ENCODE measurements at places on chromosomes 11 and 22.

DNA sequence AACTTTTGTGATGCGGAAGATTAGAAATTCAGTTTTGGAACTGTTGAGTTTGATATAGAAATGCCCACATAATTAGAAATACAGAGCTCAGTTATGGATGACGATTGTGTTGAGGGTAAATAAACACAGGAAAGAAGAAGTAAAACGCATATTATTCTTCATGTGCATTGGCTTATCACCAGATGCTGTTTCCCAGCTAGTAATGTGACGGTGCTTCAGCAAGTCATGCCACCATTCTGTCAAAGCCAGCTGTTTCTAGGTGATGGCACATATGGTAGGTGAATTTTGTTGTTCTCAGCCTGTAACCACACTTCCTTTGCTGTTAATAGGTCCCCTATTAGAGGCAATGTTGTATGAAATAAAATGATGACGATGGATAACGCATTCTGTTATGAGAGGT lies 68.9 kb downstream of the C11orf65 start:
- DNase-seq = no peak

DNA sequence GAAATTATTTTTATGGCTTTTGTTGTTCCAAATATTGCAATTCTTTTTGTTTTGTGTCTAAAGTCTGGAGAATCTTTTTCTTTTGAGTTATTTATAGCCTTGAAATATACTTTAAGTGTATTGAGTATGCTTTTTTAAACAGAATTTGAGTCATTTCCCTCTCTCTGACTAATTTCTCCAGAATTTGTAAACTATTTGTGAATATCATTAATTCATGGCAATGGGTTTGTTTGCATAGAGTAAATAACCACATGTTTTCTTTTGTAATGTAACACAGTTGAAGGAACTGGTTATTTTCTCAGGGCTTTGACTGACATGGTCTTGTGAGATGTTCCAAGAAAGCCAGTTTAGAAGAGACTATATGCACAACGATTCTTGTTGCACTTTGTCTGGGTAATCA lies 30.9 kb upstream of the MPEG1 start:
- DNase-seq = no peak

DNA sequence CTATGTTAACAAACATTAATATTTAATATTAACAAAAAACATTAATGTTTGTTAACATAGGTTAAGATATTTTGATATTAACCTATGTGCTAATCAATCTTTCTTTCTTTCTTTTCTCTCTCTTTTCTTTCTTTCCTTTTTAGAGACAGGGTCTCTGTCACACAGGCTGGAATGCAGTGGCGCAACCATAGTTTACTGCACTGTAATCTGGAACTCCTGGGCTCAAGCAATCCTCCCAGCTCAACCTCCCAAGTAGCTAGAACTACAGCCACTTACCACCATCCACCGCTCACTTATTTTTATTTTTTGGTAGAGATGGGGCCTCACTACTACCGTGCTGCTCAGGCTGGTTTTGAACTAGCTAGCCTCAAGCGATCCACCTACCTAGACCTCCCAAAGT lies 13.2 kb downstream of the SIK3 start:
- DNase-seq = no peak

DNA sequence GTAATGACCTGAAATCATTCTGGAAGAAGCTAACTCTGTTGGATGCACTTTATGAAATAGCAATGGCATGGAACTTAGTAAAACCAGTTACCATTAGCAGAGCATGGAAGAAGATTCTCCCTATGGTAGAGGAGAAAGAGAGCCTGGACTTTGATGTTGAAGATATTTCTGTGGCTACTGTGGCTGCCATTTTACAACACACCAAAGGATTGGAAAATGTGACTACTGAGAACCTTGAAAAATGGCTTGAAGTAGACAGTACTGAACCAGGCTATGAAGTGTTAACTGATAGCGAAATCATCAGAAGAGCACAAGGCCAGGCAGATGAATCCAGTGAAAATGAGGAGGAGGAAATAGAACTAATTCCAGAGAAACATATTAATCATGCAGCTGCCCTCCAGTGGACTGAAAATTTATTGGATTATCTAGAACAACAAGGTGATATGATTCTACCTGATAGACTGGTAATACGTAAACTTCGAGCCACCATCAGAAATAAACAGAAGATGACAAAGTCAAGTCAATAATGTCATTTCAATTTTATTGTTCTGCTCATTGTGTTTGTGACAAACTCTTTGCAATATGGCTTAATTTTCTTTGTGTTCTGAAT lies 2.0 kb downstream of the JRKL start:
- DNase-seq = no peak

GRCh38 chr11:16603245-16603644 lies 135.2 kb upstream of the C11orf58 start:
- DNase-seq = no peak

DNA sequence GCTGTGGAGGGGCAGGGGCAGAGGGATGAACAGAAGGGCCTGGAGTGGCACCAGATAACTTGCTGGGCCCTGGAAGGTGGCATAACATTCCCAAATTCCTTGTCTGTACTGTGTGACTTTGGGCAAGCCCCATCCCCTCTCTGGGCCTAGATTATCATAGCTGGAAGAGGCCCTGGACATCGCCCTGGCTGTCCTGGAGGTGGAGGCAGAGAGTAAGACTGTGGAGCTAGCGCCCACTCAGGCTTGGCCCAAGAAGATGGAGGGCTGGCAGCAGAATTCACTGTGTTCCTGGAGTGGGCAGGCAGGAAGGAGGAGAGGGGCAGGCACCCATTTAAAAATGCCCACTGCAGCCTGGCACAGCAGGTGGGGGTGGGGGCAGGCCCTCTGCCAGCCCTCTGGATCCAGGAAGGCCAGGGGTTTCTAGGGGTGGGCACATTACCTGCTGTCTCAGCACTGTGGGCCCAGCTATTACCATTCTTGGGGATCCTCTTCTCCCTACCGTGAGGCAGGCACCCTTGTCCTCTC lies 22.6 kb downstream of the ARHGEF17 start:
- DNase-seq = no peak

- no peak for DNase-seq
These were observed 81.7 kb downstream of the MTNR1B start for GRCh38 chr11:93051186-93051585.

DNA sequence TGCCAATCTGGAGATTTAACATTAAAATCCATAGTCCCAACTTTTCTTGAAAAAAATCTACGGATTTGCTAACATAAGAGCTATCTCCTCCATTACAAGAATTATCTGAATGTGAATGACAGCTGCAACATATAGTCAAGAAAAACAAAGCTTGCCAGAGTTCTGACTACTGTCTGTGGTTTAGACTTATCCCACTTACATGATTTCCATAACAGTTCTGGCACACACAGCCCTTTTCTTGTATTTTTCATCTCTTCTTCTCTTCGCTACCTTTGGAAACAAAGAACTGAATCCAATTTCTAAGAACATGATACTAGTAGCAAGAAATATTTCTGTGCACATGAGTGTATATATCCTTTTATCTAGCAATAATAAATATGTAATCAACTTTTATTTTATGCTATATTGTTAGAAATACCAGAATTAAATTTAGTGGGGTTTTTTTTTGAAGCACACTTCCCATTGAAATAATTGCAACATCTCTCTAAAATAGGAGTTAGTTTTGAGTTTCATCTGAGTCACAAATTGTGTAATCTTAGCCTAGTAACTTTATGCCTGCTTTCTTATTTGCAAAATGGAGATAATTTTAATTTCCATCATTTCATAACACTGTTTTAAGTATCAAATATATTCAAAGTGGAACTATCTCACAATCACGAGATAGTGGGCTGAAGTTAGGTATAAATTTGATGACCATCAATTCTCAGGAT lies 1217.6 kb downstream of the JRKL start:
- no peak for DNase-seq

- DNase-seq = no peak
These were observed 190.9 kb upstream of the BLID start for GRCh38 chr11:122306831-122307391.

GRCh38 chr11:72711141-72711540 lies 36.9 kb upstream of the PDE2A start:
- no peak for DNase-seq

DNA sequence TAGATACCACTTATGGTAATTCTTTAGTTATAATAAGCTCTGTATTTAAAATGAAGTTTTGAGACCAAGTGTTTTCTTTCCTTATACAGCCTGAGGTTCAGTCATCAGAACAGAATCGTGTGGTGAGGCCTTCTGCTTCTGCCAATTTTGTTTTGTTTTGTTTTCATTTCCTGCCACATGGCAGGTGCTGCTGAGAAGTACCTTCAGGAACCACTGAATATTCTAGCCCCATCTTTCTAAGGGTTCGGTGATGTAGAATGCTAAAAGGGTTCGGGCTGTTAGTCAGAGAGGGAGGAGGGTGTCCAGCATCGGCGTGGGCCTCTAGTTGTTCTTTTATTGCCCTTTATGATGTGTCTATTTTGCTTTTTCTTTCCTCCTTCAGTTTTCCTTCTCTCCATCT lies 25.8 kb downstream of the TNRC6B start:
- peak; percentile 36 for DNase-seq

DNA sequence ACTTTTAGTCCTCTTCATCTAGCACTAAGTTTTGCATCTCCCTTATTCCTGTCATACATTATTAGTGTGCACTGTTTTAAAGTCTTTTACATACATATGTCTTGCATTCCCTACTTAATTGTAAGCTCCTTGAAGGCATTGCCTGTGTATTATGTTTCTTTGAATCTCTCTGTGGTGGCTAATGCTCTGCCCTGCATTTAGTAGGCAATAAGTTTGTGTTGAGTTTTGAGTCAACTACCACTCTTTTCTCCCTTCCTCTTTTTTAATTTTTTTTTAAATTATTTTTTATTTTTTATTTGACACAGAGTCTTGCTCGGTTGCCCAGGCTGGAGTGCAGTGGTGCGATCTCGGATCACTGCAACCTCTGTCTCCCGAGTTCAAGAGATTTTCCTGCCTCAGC lies 78.9 kb downstream of the ZBTB16 start:
- no peak for DNase-seq

GRCh38 chr22:17705951-17706900 lies 67.7 kb downstream of the BCL2L13 start:
- DNase-seq = peak; percentile 5

- DNase-seq = no peak
These were observed 34.5 kb upstream of the PARVG start for GRCh38 chr22:44146088-44146861.

GRCh38 chr22:40982482-40983385 lies 31.6 kb downstream of the RBX1 start:
- no peak for DNase-seq

- no peak for DNase-seq
These were observed 53.4 kb upstream of the HTATIP2 start for GRCh38 chr11:20310137-20310536.

- DNase-seq = no peak
These were observed 11.2 kb upstream of the OAF start for GRCh38 chr11:120199613-120200012.

GRCh38 chr22:42270176-42270509 lies 310 bp downstream of the TCF20 start:
- DNase-seq = peak; percentile 18

DNA sequence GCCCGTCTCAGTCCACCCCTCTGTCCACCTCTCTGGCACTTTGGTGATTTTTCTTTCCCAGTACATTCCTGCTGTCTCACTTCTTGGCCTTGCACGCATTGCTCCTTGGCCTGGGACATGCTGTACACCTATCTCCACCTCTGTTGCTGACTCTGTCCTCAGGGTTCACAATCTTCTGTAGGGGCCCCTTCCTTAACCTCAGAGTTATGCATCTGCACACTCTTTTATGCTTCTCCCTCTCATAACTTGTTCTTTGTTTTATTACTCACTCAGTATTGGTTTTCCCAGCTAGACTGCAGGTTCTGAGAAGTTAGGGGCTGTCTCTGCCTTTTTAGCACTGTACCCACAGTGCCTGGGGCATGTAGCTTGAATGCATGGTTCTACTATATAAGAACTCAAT lies 139.1 kb upstream of the MTMR2 start:
- no peak for DNase-seq

DNA sequence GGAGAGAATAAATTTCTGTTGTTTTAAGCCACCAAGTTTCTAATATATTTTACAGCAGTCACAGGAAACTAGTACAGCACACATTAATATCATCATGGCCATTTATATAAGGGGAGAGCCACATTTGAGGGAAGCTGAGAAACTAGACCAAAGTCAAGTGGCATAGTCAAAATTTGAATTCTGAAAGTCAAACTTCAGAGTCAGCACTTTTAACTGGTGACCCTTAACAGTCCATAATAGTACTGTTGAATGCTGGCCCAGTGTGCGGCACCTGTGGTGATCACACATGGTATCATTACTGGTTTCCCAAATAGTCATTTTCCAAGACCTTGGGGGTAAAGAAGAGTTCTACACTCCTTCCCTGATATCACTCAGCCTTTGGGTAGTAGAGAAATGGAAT lies 44.3 kb upstream of the PAX6 start:
- DNase-seq = no peak

DNA sequence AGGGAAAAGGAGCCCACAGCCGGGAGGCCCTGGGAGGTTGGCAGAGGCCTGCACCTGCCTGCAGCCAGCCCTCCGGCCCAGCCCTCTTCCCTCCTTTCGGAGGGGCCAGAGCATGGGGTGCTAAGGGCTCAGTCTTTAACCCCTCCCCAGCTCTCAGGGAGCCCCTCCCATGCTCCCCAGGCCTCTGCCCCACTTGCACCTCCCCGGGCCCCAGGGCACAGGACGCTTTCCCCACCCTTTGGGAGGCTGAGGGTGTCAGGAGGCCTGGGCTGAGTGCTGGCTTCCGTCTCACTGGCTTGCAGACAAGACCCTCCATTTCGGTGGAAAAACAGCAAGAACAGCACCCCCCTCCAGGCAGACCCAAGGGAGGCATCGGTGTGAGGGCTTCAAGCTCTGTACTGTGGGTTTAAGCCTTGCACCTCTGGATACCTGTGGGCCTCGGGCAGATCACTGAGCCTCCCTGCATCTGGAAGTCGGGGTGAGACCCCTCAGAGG lies 7.3 kb downstream of the ASCL2 start:
- DNase-seq = no peak

- no peak for DNase-seq
These were observed 49.5 kb downstream of the ABTB2 start for GRCh38 chr11:34308049-34308912.

GRCh38 chr11:46917109-46917761 lies 1.1 kb downstream of the LRP4 start:
- no peak for DNase-seq

Data from activated gamma-delta T cell treated with Interleukin-2 at 50 U/mL for 16 hours (primary cell).